ENCODE measurements at places on chromosomes 16 and 17.

- DNase-seq, result no peak
Measured at GRCh38 chr16:88886845-88887521, 20.5 kb upstream of the PABPN1L start.

- DNase-seq, result peak; percentile 5
Measured at GRCh38 chr17:56594320-56595107, 1.0 kb downstream of the NOG start.

DNA sequence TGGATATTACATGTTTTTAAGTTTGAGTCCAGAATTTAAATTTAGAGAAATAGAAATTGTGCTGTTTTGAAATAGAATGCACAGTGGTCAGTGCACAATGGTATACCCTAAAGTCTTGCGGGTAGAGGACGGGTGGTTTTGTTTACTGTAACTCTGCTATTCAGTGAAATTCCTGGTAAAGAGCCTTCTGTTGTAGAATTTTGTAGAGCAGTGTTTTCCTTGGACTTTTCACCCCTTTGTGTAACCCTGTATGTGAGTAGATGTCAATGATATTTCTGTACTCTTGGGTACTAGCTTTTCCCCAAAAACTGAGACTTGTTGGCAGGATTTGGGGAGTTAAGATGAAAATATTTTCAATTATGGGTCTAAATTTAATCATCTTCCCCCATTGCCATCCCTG is 19.5 kb downstream of the IST1 start:
- no peak for DNase-seq

GRCh38 chr16:30924913-30925631 is 1.7 kb downstream of the FBXL19 start:
- no peak for DNase-seq

GRCh38 chr16:28823291-28823872 is 583 bp downstream of the ATXN2L start:
- no peak for DNase-seq

- no peak for DNase-seq
Measured at GRCh38 chr16:11249233-11250061, 6.6 kb downstream of the SOCS1 start.

DNA sequence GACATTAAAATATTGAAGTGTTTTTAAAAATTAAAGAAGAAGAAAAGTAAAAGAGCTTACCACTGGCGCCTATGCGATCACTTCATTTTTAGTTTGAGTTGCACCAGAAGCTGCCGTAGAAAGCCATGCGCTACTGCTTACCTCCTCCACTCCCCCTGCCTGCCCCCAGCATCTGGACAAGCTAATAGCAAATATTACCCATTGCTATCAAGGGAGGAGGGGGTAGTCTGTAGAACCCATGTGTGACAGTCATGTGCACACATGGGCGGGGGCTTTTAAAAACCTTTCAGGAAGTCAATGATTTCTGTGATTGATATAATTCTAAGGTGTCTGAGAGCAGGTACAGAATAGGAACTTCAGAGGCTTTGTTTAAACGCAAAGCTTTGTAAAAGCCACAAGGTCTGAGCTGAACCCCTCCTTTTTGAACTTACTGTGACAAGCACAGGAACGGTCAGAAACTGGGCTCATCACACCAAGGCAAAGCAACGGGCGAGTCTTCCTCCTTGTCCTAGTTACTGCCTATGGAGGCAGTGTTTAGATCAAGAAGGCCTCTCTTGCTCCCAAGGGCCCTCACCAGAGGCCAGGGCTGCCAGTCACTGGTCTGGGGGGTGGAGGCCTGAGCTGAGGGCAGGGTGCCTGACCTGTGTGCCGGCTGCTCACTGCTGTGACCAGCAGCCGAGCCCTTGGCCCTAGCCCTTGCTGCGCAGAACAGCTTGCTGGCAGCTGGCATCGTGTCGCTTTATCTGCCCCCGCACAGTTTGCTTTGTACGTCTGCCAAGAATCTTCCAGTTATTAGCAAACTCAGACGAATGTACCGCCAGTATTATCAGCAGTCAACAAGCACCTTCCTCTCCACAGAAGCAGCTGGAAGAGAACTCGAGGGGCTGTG is 15.0 kb downstream of the GINS2 start:
- DNase-seq, result peak; percentile 22

- DNase-seq, result no peak
Measured at GRCh38 chr17:58917228-58917627, 161.6 kb downstream of the PPM1E start.

- DNase-seq, result no peak
Measured at GRCh38 chr17:39175695-39176093, 9.7 kb upstream of the ARL5C start.

- no peak for DNase-seq
Measured at GRCh38 chr16:86211800-86212199, 298.5 kb upstream of the FOXF1 start.

DNA sequence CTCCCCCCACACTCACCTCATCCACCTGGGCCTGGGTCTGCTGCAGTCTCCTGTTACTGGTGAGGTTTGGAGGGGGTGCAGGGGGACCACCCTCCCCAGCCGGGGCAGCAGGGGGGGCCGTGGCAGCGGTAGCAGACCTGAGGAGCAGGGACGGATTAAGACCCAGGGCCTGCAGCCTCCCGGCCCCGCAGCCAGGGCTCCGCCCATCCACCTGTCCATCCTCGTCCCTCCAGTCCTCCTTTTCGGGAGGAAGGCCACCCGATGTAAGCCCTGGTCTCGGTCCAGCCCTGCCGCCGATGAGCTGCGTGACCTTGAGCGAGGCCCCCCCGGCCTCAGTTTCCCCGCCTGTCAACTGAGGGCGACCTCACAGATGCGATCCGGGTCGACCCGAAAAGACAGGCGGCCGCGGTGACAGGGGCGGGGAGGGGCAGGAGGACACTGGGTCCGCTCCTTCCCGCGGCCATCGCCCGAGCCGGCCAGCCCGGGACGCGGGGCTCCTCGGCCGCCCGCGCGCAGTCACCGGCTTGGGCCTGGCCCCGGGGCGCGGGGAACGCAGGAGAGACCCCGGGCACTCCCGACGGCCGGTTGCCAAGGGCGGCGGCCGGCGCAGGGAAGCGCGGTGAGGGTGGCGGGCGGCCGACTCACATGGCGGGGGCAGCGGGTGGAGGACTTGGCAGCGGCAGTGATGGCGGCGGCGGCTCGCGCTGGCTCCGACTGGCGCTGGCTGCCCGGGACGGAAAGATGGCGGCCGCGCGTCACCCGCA is at the start of gene VAMP2:
Gene VAMP2, minus strand, starts transcription at position 716 of the 764 bp plus-strand sequence. Its CDS starts 69 bp downstream, at position 647.
- DNase-seq, result peak; percentile 48

DNA sequence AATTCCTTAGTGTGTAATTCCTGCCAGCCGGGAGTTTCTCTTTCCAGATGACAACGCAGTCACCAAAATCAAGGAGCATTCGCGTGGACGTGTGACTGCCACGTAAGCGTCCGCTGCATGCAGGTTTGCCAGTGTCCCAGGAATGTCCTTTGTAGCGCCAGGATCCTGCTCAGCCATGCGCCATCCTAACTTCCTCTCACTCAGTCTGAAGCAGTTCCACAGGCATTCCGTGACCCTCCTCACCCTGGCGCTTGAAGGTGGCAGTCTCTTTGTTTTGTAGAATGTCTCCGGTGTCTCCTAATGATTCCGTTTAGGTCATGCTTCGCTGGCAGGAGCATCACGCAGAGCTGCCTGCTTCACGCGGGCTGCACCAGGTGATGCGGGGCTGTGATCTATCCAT is 88.6 kb downstream of the RPTOR start:
- no peak for DNase-seq

DNA sequence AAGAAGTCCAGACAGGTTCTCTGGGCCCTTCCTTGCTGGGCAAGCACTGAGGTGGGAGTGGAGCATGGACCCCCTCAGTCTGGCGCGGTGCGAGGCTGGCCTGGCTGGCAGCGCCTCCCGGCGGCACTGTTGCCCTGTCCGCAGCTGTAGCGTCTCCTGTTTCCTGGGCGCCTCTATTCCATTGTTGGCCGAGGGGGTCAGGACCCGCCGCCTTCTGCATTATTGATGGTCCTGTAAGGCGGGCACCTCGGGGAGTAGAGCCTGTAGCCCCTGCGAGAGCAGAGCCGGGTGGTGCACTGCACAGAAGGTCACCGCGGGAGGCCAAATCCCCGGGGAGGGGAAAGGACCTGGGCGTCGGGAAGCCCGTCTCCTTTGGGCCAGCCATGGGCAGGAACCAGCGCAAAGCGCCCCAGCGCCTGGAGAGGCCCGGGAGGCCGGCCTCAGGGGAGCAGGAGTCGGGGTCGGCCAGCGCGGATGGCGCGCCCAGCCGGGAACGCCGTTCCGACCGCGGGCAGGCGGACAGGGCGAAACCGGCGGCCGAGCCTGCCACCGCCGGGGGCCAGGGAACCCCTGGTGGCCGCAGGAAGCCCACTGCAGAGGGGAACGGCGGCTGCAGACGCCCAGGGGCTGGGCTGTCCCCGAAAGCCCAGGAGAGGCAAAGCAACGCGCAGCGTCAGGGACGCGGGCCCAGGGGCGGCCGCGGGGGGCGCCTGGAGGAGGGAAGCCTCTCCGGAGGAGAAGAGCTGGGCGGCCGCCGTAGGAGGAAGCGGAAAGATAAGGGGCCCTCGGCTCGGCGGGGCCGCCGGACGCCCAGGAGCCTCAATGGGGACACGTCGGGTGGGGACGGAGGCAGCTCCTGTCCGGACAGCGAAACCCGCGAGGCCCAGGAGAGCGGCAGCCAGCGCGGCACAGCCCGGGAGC is at the start of gene MYO15B:
Gene MYO15B, plus strand, starts transcription at position 126 of the 921 bp plus-strand sequence. Its CDS starts 258 bp downstream, at position 384.
- DNase-seq, result peak; percentile 3

DNA sequence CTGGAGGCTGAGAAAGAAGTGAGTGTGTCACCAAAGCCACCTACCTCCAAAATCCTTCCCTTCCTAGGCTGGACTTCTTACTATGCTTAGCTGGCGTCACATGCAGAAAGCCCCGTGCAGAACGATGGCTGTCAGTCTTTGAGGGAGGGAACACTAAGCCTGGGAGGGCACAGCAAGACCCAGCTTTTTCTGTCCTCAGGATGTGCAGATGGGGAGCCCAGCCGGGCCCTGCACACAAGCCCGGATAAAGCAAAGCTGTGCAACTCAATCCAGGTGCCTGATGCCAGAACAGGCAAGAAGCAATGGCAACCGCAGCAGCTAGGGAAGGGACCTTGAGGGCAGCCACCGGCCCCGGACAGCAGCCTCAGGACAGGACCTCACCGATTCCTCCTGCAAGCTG is 13.9 kb upstream of the USP36 start:
- DNase-seq, result no peak

GRCh38 chr16:65702707-65703402 is 581.0 kb upstream of the CDH11 start:
- DNase-seq, result no peak

- no peak for DNase-seq
Measured at GRCh38 chr16:69283851-69284250, 27.3 kb upstream of the VPS4A start.

DNA sequence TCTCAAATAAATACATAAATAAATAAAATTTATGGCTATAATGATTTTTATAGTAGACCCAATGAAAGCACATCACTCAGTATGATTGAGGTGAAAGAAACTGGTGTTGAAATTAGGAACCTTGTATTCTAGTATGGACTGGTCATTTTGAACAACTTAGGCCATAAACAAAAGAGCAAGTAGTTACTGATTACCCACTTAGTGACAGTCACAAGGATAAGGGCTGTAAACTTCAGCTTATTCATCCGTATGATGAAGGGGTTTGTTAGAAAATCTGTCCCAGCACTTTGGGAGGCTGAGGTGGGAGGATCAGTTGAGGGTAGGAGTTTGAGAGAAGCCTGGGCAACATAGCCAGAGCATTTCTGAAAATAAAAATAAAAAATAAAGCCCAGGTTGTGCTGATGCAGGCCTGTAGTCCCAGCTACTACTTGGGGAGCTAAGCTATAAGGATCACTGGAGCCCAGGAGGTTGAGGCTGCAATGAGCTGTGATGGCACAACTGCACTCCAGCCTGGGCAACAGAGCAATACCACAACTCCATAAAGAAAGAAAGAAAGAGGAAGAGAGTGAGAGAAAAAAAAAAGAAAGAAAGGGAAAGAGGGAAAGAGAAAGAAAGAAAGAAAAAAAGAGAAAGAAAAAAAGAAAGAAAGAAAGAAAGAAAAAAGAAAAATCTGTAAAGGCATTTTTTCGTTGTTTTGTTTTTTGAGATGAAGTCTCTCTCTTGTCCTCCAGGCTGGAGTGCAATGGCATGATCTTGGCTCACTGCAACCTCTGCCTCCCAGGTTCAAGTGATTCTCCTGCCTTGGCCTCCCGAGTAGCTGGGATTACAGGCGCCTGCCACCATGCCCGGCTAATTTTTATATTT is 4.2 kb upstream of the SPAG9 start:
- DNase-seq, result no peak

- no peak for DNase-seq
Measured at GRCh38 chr17:64103391-64104364, 26.3 kb downstream of the ERN1 start.

DNA sequence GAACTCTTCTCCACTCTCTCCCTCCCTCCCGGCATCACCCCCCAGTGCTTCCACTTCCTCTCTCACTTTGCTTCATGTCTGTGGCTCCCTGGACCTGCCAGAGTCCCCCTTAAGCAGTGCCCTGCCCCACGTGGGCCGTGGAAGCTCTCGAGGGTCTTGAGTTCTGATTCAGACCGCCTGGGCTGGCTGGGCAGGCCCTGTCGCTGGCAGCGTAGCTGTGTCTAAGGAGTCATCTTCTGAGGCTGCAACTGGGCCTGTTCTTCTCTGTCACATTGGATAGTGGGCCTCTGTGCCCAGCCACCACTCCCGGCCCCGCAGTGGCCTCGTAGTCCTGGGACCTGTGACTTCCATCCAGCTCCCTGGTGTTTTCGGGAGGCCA is 30.7 kb downstream of the MNT start:
- no peak for DNase-seq

GRCh38 chr16:9248162-9248561 is 156.7 kb downstream of the HAPSTR1 start:
- DNase-seq, result no peak

- no peak for DNase-seq
Measured at GRCh38 chr16:85359147-85359822, 247.0 kb upstream of the CIBAR2 start.

DNA sequence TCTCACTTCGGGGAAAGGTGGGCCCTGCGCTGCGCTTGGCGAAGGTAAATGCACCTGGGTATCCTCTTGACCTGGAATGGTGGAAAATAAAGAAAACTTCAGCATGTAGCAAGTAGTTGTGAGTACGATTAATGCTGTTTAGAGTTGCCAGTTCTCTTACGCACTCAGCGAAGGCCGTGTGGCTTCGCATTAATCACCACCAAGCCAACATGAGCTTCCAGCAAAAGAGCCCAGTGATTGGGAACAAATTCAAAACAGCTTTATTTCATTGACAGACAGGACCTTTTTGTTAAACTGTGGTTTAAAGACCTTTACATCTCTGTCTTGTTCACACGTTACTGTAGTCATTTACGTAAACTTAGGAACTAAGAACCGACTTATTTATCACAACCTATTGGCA is 531.4 kb downstream of the MAF start:
- no peak for DNase-seq

DNA sequence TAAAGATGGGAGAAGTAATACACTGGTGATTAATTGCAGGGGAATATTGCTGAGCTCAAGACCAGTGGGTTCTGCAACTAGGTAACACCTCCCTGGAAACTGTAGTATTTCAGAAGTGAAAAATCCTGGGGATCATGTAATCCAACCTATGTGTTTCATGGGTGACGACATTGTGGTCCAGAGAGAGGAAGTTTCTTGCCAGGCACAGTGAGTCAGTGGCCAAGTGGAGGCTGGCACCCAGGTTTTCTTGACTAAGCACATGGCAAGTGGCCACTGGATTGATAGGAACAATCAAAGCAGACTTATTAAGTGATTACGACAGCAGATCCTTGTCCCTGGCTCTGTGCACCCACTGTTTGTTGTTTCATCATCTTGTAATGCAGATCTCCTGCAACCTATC is 14.6 kb upstream of the CIITA start:
- DNase-seq, result peak; percentile 92

- DNase-seq, result no peak
Measured at GRCh38 chr16:20675488-20676267, 21.8 kb downstream of the ACSM1 start.
